Brain (organoid and tissue), 16 donors: ENCODE measurements at places on chromosomes 1 and 21. TPM values are rescaled to one million over a fixed set of nuclear protein-coding genes. Genes with fewer than 3 reads are reported as not detected.

Gene SNRNP40
- 48.6 TPM for polyA plus RNA-seq

Gene CDK11B
- polyA plus RNA-seq, result 46.9 TPM

Gene KRTAP19-1
- polyA plus RNA-seq, result not detected

Gene FAM167B
- 4.8 TPM for polyA plus RNA-seq

Gene DCDC2B
- polyA plus RNA-seq, result not detected
